AG04449 (cell line): ENCODE measurements at places on chromosomes 12 and 14.
A peak's percentile ranks its signal among the peaks of the same experiment; 100 is the strongest.

GRCh38 chr14:102206918-102207317 is 67.2 kb downstream of the WDR20 start:
- no peak for DNase-seq

DNA sequence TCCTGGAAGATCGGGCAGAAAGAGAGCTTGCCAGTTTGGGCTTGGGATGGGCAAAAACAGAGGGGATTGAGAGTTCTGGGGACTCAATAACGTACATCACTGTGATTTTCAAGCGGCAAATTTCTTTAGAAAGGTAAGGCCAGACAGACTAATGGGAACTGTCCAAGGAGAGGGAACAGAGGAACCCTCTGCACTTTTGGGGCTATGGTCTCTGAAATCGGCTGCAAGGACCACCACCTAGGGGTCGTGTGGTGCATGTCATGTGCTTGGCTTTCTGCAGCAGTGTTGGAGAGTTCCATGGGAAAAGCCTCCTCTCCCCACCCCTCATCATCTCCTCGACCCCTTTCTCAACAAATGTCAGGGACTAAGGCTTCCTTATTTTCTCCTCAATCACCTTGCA is 79.6 kb downstream of the PPM1A start:
- no peak for DNase-seq

GRCh38 chr14:99271951-99272631 is at the start of gene BCL11B:
Gene BCL11B (minus strand): TSS chr14:99272197. CDS start chr14:99271218, 979 bp downstream.
- peak; percentile 12 for DNase-seq

GRCh38 chr14:40229676-40230075 is 797.4 kb upstream of the FBXO33 start:
- no peak for DNase-seq

GRCh38 chr12:32901553-32901952 is 5.0 kb upstream of the PKP2 start:
- no peak for DNase-seq

DNA sequence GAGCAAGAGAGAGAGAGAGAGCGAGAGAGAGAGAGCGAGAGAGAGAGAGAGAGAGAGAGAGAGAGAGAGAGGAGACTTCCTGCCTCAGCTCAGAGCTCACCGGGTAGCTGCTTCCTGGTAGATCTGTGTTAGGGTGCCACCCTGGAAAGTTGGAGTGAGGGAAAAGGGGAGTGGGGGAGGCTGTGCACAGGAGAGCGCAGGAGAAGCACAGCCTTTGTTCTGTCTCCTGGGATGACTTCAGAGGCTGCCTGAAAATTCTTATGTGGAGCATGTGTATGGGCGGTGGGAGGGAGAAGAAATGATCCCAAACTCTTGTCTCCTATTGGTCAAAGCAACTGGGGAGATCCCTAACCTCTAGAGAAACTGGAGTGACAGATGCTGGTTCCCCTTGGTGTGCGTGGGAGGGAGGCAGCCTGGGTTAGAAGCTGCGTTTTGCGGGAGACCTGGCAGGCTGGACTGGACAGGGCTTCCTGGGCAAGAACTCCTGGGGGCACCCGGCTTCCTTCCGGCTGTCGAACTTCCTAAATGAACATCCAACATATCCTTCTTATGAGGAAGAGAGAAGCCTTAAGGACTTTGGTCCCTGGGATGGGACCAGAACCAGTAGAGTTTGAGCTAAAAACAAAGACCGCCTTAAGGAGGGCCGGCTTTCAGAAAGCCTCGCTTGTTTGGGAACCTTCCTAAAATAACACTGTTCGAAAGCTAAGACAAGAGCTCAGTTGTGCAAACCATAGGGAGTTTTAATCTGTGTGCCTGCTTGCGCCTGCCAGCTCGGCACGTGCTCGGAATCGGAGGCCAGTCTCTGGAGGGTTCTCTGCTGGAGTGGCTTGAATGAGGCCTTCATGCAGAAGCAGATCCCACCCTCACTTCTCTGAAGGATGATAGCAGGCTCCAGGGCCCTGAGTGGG is 30.4 kb upstream of the BEGAIN start:
- DNase-seq, result no peak

DNA sequence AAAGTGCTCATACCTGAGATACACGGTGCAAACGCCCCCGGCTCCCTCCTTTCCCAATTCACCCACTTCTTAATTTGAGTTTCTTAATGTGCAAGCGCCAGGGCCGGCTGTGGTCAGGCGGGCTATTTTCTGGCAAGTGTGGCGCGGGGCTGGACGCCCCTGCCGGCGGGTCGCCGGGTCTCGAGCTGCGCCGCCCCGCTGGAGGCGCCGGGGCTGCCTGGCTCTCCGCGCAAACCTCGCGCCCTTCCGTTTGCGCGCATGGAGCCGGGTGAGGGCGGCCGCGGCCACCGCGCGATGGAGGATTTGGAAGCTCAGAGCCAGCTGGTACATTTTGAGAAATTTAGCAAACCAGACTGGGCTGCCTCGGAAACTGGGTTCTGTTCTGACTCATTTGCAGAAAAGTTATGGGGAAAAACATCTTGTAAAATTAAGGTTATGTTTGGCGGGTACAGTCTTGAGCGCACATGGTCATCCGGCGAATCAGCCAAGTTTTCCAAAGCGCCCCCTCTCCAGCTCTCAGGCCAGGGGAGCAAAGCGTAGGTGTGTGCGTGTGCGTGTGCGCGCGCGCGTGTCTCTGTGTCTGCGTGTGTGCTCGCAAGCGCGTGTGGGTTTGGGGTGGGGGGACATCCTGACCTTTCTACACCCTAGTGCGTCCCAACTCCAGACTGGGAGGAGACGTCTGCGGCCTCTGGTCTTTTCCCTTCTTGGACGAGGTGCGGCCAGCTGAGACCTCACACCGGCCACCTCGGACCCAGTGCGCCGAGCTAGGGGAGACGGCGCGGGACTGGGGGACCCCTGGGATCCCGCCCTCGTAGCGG is 6.5 kb upstream of the OTX2 start:
- DNase-seq, result no peak

DNA sequence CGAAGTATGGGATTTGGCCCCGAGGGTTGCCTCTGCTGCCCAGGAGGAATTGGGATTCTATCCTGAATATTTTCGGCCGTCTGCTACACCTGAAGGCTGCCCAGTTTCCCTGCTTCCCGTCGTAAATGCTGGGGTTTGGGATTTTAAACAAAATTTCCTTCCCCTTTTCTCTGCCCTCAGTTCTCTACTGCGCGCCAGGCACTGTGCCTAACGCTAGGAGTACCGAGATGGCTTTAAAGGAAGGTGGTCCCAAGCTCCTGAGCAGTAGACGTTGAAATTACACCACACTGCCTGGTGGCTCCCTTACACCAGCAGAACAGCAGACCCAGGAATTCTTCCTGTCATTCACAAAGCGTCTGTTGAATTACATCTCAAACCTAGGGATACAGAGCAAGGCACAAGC is 566 bp upstream of the PRDM4 start:
- no peak for DNase-seq
